Cortex of kidney (tissue), 1 donor: ENCODE measurements at places on chromosomes 13 and 19.

GRCh38 chr19:17107546-17108452 is 32.2 kb downstream of the MYO9B start:
- no peak for DNase-seq

DNA sequence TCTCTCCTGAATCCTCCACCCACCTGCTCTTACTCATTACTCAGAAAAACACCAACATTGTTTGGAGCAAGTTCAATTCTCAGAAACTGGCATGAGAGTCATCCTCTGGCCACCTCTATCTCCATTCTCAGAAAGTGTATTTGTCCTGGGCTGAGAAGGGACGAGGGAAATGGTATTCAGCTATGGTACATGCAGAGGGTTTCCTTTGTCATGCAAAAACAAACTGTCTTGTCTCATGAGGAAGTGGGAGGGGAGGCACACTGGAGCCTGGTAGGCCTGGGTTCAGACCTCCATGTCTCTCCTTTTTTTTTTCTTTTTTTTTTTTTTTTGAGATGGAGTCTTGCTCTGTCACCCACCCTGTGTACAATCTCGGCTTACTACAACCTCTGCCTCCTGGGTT is 31.9 kb upstream of the LILRA2 start:
- DNase-seq, result no peak

DNA sequence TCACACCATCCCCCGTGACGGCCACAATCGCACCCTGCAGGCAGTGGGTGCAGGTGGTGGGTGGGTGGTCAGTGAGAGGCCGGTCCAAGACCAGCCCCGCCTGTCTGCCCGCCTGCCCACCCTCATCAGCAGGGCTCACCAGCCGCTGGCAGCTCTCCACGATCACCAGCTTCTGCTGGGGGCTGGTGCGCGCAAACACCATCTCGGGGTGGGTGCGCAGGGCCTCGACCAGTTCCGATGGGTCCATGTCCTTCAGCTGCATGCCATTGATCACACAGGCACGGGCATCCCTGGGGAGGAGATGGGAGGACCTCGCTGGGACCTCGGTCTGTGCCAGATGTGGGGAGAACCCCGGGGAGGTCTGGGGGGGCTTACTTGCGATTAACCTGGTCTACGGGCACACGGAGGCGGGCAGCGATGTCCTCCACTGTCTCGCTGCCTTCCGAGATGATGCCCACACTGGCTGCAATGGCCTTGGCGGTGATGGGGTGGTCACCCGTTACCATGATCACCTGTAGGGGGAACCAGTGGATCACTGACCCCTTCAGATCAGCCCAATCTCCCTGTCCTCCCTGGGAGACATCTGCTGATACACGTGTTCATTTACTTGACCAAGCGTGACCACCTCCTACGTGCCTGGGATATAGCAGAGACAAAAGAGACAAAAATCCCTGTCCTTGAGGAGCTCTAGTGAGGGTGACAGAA is 8.0 kb downstream of the ATP4A start:
- DNase-seq, result no peak

DNA sequence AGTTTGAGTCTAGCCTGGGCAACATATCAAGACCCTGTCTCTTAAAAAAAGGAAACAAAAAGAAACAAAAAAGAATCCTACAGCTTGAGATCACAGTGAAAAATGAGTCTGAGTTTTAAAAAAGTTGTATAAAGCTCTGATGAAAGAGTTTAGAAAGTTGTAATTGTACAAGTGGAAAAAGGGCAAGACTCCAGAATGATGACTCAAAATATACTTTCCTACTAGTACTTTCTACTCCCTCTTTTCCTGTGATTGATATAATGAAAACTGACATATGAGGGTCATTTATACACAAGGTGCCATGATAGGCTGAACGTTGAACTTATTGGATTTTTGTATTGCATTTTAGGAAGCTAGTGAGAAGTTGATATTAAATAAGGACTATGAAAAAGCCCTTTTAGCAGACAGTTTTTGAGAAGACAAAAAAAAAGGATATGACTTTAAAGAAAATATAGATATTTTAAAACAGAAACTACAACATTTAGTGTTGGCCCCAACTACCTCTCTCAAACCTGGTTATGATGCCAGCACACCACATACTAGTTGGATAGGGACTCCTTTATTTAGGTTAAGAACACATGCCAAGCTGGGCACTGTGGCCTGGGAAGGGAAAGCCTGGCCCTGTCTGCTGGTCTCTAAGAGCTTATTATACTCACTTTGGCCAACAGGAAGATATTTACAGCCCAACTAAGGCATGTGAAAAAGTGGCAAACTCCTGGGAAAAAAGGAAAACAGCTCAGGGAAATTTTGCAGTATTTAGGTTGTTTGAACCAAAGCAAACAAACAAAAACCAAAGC is 116.6 kb downstream of the KL start:
- DNase-seq, result no peak

GRCh38 chr13:106874323-106874722 is 306.4 kb upstream of the ARGLU1 start:
- no peak for DNase-seq

DNA sequence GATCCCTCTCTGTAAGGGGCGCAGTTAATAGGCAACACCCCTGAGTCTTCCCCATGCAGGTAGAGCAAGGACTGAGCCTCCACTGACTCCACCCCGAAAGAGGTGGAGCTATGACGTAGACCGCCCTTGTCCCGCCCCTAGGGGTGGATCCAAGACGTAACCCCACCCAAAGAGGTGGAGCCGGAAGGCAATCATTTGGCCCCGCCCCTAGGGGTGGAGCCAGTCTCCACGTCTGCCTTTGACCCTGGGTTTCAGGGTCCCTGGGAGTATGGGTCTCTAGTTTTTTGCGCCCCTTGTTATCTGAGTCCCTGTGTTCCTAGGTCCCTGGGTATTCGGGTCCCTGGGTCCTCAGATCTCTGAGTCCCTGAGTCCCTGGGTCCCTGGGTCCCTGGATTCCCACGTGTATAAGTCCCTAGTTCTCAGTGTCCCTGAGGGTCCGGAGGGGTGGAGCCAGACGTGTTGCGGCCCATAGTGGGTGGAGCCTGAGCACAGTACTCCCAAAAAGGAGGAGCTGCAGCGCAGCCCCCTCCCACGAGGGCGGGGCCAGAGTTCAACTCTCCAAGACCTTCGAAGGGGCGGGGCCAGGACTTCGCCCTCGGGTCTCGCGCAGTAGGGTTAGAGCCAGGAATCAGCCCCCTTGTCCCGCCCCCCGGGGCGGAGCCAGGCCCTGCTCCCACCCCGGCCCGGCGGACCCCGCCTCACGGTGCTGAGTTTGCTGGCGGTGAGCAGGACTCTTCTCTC is 5.3 kb downstream of the DENND1C start:
- no peak for DNase-seq

- no peak for DNase-seq
Observed at GRCh38 chr13:89695343-89696257, 1651.9 kb upstream of the MIR17HG start.

DNA sequence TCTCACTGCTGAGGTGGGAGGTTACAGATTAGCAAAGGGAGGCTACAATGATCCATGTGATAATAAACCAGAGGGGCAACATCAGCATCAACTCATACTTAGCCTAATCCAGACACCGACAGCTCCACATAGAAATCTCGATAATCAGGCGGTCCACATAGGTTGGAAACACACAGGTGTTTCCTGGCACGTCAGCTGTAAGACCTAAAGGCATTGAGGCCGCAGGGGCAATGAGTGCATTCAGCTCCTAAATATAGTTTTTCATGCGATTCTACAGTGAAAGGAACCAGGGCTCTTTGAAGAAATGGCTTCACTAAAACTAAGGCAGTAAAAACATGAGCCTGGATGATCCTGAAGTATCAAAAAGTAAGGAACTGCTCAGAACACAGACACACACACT is 19.3 kb downstream of the PLPP2 start:
- DNase-seq, result no peak

DNA sequence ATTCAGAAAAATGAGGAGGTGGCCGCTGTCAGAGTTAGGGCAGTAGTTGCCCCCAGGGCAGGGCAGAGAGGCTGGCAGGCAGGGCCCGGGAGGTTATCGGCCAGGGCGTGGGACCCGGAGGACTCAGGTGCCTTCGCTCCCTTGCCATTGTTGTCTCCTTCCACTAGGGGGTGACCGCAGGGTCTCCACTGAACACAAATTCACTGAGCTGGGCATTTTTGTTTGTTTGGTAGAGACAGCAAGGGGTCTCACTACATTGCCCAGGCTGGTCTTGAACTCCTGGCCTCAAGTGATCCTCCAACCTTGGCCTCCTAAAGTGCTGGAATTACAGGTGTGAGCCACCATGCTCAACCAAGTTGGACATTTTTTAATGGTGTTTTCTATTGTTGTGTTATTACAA is 25.1 kb downstream of the CARS2 start:
- DNase-seq, result no peak

GRCh38 chr19:41528106-41528505 is 47.9 kb upstream of the CEACAM21 start:
- DNase-seq, result no peak

DNA sequence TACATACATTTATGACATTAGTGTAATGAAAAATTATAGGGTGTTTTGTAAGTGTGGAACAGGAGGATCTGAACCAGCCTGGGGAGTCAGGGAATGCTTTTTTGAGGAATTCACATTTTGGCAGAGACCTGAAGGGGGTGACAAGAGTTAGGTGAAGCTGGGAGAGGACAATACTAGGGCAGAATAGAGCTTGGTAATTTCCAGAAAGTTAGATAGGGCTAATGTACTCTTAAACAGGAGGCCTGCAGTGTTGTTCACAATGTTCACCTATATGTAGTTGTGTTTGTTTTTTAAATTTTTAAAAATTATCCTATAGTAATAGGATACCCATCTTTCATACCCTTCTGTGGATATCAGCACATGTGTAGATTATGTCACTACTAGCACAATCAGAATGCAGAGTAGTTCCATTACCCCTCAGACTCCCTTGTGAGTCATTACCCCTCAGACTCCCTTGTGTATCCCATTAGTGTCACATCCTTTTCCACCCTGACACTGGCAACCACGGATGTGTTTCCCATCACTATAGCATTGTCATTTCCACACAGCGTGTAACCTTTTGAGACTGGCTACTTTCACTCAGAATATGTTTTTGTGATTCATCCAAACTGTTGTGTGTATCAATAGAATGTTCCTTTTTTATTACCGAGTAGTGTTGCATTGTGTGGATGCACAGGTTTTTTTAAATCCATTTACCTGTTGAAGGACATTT is 43.1 kb downstream of the PCCA start:
- DNase-seq, result no peak

DNA sequence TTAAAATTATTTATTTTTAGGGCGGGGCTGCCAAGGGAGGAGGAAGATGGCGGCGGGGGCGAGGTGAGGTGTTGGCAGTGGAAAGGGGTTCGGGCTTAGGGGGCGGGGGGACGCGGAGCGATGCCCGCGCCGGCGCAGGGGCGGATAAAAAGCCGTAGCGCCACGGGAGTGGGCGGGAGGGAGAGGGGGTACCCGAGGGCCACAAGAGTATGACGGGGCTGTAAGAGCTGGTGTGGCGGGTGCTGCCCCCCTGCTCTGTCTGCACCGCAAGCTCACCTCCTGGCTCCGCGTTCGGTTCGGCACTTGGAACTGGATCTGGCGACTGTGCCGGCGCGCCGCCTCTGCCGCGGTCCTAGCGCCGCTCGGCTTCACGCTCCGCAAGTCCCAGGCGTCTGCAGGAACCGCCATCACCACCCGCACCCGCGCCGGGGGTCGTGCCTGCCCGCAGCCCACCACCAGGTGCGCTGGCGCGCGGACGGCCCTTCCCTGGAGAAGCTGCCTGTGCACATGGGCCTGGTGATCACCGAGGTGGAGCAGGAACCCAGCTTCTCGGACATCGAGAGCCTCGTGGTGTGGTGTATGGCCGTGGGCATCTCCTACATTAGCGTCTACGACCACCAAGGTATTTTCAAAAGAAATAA is 265.2 kb upstream of the SGCG start:
- DNase-seq, result no peak

DNA sequence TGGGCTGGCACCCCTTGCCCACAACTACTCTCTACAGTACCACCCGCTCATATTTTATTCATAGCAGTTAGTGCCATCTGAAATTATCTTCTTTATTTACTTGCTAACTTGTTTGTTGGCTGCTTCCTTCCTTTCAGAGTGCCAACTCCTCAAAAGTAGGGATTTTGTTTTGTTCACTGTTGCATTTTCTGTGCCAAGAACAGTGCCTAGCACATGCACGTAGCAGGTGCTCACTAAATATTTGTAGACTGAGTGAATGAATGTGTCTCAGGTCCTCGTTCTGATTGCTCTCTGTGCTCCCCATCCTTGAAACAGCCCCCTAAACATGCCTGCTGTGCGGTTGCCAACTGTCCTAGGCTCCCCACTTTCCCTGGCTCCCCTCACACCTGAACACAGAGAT is 1.5 kb downstream of the GIPC1 start:
- DNase-seq, result no peak

DNA sequence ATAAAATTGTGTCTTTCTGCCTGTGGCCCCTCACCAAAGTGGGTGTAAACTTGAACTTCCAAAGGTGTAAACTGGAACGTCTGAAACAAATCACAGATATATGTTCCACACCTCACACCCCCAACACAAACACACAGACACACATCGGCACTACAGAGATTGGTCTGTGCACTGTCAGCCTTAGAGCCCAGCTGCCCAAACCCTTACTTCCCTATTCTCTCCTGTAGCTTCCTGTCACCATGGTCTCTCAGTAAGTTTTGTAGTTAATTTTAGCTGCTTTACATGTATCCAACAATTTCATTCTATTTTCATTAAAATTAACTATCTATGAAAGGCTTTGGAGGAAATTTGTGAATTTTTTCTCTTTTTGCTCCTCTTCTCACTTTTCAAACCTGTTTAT is 5.4 kb downstream of the TM9SF2 start:
- no peak for DNase-seq

GRCh38 chr13:113653264-113654174 is 4.5 kb downstream of the ATP4B start:
- DNase-seq, result no peak

- no peak for DNase-seq
Observed at GRCh38 chr19:1512671-1513498, at the start of gene ADAMTSL5. Gene ADAMTSL5 (minus strand): TSS chr19:1513019. CDS start chr19:1510943, 2,076 bp downstream.

GRCh38 chr13:73765651-73766384 is 368.4 kb downstream of the KLF12 start:
- DNase-seq, result no peak

- no peak for DNase-seq
Observed at GRCh38 chr19:28489126-28489660, 723.8 kb downstream of the UQCRFS1 start.

- DNase-seq, result no peak
Observed at GRCh38 chr19:869245-870177, 10.0 kb downstream of the CFD start.

DNA sequence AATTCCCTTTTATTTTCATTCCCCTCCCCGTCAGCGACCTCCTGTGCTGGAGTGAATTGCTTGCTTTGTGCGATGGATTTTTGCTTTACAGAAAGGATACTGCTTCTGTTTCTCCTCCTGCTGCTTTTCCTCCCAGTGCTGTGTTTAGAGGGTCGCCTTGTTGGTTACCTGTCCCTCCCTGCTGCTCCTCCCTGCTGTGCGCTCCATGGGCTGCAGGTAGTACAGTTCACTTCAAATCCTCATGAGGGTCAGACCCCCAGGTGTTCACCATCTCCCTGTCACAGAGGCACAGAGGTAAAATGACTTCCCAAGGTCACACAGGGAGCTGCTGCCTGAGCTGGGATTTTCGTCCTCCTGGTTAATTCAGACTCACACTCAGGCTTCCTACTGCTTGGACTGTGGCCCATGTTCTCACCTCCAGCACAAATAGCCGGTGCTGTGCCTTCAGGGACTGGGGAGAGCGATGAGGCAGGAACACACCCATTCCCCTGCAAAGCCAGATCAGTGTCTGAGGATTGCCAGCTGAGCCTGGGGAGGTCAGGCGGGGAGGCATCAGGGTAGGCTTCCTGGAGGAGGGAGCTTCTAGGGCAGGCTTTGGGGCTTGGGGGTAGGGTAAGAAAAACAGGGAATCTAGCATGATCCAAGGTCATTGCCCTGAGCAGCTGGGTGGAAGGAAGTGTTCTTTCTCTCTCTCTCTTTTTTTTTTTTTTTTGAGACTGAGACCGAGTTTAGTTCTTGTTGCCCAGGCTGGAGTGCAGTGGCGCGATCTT is 14.4 kb downstream of the BICRA start:
- DNase-seq, result no peak
